ENCODE measurements at places on chromosomes 3 and 15.

GRCh38 chr15:82894971-82895520, 57.5 kb downstream of the HOMER2 start:
- DNase-seq = no peak

- DNase-seq = no peak
Measured at GRCh38 chr3:158431829-158432228, 139.2 kb upstream of the MLF1 start.

DNA sequence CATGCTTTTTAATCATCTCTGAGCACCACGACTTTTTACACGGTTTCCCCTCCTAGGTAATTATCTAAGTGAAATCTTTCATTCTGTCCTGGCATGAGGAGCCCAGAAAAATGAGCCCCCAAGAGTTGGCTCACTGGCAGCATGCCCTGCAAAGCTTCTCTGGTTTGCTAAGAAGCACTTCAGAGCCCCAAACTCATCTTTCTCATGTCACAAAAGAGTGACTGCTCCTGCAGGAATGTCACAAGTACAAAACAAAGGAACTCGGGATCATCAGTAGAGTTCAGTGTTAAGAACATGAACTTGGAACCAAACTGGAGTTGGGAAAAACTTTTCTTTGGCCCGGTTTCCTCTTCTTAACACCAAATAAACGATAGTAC, 123.9 kb downstream of the FOXB1 start:
- DNase-seq = no peak

DNA sequence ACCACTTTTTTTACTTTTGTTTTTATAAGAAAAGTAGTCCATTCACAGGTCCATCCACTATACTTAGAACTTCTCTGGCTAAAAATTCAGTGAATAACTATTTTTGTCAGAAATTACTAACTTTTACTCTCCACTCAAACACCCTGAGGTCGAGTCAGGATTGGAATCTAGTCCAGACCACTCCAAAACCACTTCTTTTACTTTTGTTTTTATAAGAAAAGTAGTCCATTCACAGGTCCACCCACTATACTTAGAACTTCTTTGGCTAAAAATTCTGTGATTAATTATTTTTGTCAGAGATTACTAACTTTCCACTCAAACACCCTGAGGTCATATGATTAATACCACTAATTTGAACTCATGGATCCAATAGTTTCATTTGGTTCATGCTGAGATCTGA, 239.4 kb downstream of the RORA start:
- no peak for DNase-seq

GRCh38 chr15:65209701-65210643, 1.3 kb downstream of the CILP start:
- no peak for DNase-seq

GRCh38 chr15:28957606-28958498, 72.1 kb downstream of the APBA2 start:
- DNase-seq = no peak

DNA sequence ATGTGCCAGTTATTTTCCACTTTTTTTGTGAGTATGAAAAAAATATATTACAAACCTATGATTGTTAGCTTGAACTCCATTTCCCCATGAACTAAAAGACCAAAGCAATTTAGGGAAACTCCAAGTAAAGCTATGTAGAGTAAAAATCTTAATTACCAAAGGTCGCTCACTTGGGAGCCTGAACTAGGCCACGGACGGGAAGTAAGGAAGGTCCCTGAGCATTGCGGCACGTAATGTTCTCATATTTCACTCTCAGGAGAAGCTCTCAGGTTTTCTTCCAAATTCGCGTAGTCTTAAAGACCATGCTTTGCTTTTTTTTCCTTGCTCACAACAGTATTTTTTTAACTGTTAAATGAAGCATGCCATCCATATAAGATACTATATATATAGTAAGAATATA, 215.3 kb upstream of the RARB start:
- no peak for DNase-seq

GRCh38 chr3:186077466-186077865, 31.4 kb downstream of the ETV5 start:
- no peak for DNase-seq

- no peak for DNase-seq
Measured at GRCh38 chr3:14768182-14768790, 50.5 kb upstream of the FGD5 start.

DNA sequence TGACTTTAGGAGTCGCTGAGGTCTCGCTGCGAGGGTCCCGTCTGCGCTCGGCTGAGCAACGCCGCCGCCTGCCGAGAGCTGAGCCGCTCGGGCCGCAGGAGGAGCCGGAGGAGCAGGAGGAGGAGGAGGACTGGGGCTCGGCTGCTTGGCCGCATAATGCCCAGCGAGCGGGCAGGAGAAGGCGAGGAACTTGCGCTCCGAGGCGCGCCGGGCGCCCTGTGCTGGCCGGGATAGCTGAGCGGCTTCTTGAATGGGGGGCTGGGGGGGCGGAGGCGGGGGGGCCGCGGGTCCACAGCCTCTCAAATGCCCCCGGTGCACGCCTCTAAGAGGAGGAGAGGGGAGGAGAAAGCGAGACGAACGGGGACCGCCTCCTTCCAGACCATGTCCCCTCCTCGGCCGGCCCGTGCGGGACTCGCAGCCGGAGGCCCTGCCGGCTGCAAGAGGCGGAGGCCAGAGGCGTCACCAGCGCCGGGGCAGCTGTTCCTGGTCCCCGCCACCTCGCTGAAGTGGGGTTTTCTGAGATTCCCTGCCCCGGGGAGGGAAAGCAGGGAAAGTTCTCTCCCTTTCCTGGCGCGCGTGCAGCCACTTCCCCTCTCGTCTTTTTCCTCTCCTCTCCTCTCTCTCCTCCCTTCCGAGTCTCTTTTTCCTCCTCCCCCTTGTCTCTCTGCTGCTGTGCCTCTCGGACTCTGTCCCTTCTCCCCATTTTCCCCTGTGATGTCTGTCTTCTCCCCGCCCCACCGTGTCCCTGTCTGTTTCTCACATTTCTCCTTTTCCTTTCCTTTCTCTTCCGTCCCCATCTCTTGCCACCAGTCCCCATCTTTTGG, at the start of gene ADAMTS9:
TSS of gene ADAMTS9 (minus strand) at position 220 of the 824 bp plus-strand sequence. CDS start 343 bp downstream, outside the sequence.
- DNase-seq = no peak

GRCh38 chr3:38521391-38521987, 25.3 kb downstream of the EXOG start:
- peak; percentile 59 for DNase-seq

- DNase-seq = no peak
Measured at GRCh38 chr3:119443179-119443578, 20.2 kb downstream of the TMEM39A start.

- DNase-seq = peak; percentile 17
Measured at GRCh38 chr3:165196577-165197480, 645 bp upstream of the SLITRK3 start.
